Cardiac muscle cell (in vitro differentiated cells and primary cell): ENCODE measurements at places on chromosomes 3 and 15. TPM values are rescaled to one million over a fixed set of nuclear protein-coding genes. Genes with fewer than 3 reads are reported as not detected.
A peak's percentile ranks its signal among the peaks of the same experiment; 100 is the strongest.

DNA sequence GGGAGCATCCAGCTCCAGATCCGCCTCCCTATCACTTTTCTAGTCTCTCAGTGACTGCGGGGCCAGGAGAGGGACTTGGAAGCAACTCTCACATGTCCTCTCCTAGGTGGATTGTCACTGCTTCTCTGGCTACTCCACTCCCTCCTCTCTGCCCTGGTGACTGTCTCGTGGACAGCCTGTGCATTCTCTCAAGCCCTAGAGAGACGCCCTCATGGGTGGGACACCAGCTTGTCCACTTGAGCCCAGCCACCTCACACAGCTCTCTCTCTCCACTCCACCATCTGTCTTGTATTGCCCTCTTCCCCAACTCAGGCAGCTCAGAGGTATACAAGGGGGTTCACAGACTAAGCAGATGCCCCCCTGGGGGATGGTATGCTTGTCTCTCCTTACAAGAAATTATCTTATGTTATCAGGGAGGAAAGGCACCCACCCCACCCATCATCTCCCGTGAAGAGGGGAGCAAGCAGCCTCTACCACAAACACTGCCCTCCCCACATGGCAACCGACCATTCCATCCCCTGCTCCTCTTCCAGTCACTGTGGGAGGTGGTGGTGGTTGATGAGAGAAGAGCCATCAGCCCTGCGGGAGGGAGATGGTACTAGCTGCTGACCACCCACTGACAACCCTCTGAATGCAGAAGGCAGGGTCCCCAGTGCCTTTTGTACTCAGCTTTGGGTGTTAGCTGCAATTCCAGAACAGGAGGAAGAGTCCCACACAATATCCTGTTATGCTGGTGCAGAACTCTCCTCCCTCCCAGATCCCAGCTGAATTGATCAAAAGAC is 15.5 kb upstream of the LOXL1 start:
- DNase-seq: no peak

DNA sequence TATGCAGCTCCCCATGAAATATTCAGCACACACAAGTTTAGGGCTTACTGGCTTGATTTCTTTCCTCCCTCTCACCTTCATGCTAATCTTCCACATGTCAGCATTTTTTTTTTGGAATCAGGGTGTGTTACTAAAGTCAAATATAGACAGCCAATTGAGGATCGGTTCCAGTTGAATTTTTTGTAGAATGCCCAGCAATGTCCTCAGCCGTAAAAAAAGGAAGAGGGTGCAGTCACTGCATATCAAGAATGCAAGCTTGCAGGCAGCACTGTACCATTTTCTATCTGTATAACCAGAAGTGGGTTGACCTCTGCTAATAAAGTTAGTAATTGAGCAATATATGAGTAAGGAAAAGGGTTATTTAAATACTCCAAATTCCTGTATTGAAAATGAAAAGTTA is 51.4 kb upstream of the CHMP2B start:
- no peak for DNase-seq

STAB1 gene
- total RNA-seq: 0.81 and 2.2 TPM in 2 replicates

DNA sequence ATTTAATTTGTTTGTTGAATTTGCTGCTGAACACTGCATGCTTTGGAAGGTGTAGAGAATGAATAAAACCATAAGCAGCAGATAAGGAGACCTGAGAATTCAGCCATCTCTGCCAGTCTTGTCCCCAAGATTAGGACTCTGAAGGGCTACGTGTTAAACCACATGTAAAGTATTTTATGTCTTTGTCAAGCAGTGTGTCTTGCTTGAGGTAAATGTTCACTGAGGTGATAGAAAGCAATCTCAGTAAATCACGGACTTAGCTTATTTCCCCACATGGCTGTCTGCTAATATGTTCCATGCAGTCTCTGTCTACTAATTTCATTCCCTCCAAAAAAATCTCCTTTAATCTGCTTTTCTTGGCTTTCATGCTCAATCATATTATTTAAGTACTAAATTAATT is 467.1 kb downstream of the RAP2B start:
- DNase-seq: no peak

DNA sequence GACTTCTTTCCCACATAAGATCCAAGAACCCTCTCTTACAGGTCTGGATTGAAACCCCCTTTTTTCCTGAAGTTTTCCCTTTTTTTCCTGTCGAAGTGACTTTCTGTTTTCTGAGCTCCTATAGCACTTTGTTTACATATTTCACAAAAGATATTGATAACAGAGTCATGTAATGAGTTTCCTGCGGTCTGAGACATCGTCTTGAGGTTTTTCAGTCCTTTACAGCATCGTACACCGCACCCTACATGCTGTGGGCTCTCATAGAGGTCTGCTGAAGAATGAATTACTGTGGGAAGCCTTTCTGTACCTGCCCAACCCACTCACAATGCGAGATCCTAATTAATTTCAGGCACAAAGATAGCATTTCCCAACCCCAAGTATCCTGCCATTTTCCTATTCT is 53.1 kb downstream of the MCF2L2 start:
- DNase-seq: peak; percentile 21

- DNase-seq: no peak
Measured at GRCh38 chr3:63442918-63443317, 164.8 kb downstream of the SYNPR start.

GOLGA6L4 gene
- 0.63 and 2.4 TPM in 2 replicates for total RNA-seq

ALS2CL gene
- total RNA-seq: 3.0 and 11.4 TPM in 2 replicates

DNA sequence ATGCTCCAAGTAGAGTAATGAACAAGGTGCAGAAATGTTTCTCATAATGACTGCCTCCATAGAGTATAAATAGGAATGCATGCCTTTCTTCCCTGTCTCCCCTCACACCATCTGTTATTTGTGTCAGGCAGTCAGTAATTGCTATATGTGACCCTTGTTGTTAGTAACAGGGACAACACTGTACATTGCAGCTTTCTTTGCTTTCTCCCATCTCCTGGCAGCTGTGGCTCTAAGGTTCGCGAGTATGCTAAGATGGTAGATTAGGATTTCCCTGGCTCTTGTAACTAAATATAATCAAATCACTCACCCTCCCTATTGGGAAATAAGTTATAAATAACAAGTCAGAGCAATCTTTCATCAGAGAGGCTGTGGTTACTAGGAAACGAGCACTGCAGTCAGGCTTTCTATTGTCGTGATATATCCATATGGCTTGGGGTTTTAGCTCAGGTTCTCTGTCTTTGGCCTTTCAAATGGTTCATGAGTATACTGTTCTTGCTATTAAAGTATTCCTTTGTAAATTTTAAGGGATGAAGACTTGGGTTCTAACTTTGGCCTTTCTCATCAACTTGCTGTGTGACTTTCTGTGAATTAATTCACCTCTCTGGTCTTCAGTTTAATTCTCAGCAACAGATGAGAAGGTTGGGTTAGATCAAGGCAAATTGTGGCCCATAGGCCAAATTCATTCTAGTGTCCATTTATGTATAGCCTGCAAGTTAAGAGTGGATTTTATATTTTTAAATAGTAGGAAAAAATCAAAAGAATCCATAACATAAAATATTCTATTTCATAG is 8.1 kb upstream of the MINDY4B start:
- DNase-seq: no peak

GRCh38 chr3:175274056-175274455 is 414.9 kb downstream of the NAALADL2 start:
- DNase-seq: no peak
